ENCODE measurements at places on chromosomes 1 and 21.

GRCh38 chr21:30194701-30195299 is 21.1 kb downstream of the CLDN8 start:
- no peaks in the 10 kb centered on the region for H3K27me3 ChIP-seq
- no peak overlapping the region for H3K4me3 ChIP-seq
- no peaks in the 10 kb centered on the region for H3K4me1 ChIP-seq
- H3K27ac ChIP-seq = no peak overlapping the region

- H3K36me3 ChIP-seq = no peaks in the 10 kb centered on the region
- H3K27ac ChIP-seq = no peak overlapping the region
- H3K27me3 ChIP-seq = no peaks in the 10 kb centered on the region
- H3K4me1 ChIP-seq = no peaks in the 10 kb centered on the region
Observed at GRCh38 chr21:28614791-28615190, 377.9 kb downstream of the LTN1 start.

DNA sequence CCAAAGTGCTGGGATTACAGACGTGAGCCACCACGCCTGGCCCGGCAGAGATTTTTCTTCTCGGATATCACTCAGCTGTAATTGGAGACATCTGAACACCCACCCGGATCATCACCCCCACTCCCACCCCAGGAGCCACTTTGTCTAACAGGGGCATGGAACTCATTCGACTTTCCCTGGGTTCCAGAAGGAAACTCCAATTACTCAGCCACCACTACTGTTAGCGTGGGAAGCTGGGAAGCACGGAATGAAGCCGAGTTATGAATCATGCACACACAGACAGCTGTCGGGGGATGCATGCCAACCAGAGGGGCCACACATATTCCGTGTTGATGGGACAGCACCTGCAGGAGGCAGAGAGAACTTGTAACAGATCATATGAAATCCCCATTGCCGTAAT is 85.2 kb downstream of the HLCS start:
- no peak overlapping the region for H3K4me3 ChIP-seq
- H3K27ac ChIP-seq = no peak overlapping the region
- H3K36me3 ChIP-seq = no peaks in the 10 kb centered on the region
- DNase-seq = no peak
- no peaks in the 10 kb centered on the region for H3K4me1 ChIP-seq

DNA sequence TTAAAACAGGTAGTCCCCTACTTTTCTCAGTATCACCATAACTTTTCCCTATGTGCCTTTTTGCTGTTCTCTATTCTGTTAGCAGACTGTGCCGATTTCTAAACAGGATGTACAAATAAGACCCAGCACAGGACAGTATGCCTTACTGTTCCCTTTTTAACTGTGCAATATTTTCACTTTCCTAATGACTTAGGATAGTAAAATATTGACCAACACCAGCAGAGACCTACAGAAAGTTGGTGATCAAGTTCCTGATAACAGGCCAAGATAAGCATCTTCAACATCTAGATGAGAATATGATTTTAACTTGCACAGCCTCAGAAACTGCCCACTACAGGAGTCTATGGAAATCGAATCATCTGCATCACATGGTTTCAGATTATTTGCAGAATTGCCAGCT is 42.0 kb downstream of the ADSS2 start:
- no peak overlapping the region for H3K27ac ChIP-seq
- H3K27me3 ChIP-seq = no peaks in the 10 kb centered on the region

DNA sequence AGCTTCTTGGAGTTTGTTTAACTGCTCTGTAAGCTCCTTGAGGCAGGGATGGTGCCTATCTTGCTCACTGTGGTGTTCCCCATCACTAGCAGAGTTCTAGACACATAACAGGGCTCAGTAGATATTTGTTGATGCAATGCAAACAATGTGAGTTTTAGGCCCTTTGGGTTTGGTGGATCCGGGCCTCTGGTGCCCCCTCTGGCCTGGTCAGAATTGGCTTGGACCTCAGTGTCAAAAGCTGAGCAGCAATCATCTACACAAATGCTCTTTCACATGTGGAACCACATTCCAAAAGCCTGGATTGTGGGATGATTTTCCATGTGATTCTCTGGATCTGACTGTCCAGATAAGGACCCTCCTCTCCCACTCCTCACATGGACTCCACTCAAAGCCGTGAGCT is 53.4 kb upstream of the BCAR3 start:
- H3K27ac ChIP-seq = no peak overlapping the region
- no peak for DNase-seq
- no peak overlapping the region for H3K4me3 ChIP-seq
- H3K27me3 ChIP-seq = no peaks in the 10 kb centered on the region

DNA sequence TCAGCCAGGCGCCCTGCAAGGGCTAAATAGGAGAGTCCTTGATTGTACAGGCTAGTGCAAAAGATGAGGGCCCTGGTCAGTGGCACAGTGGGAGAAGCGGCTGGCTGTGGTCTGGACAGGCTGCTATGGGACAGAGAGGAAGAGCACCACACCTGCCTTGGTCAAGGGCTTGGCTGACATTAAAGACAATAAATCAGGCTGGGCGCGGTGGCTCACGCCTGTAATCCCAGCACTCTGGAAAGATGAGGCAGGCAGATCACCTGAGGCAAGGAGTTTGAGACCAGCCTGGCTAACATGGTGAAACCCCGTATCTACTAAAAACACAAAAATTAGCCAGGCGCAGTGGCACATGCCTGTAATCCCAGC is 62.9 kb downstream of the NID1 start:
- peak overlapping the region; percentile 72 for H3K27ac ChIP-seq
- H3K4me1 ChIP-seq = peaks cover 4% of the 10 kb centered on the region
- no peak overlapping the region for H3K4me3 ChIP-seq
- no peaks in the 10 kb centered on the region for H3K27me3 ChIP-seq
- H3K36me3 ChIP-seq = no peaks in the 10 kb centered on the region

DNA sequence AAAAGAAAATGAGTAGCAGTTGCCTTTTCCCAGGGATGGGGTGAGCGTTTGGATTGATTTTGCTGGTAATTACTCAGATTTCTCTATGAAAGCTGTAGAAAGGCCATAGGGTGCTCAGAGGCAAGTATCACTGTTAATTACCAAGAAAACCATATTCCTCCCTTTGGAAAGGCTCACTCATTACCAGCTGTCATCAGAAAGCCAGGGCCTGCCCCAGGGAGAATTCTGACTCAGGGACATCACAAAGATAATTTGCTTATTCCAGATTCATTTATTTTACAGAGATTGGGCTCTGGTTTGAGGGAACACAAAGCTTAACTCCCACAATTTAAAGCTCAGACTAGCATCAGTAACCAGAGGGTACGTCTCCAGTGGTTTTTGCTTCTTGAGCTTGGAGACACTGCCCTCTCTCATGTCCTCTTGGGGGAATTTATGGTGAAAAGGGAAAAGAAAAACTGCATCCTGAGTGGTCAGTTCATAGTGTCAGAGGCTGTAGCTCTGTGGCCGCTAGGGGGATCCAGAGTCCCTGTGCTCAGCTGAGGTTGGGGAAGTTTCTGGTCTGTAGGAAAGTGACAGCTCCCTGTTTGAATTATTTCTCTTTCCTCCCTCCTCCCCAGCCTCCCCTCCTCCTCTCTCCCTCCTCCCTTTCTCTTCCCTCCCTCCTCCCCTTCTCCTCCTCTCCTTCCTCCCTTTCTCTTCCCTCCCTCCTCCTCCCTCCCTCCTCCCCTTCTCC is 204.3 kb downstream of the KCNJ6 start:
- peaks cover 13% of the 10 kb centered on the region for H3K4me1 ChIP-seq
- H3K27me3 ChIP-seq = peaks cover 10% of the 10 kb centered on the region
- no peaks in the 10 kb centered on the region for H3K36me3 ChIP-seq
- peak; percentile 86 for DNase-seq

GRCh38 chr1:56495538-56495937 is 83.8 kb downstream of the PLPP3 start:
- H3K36me3 ChIP-seq = no peaks in the 10 kb centered on the region
- H3K27me3 ChIP-seq = no peaks in the 10 kb centered on the region
- DNase-seq = no peak
- H3K27ac ChIP-seq = peak overlapping the region; percentile 20
- no peak overlapping the region for H3K4me3 ChIP-seq
- peaks cover 11% of the 10 kb centered on the region for H3K4me1 ChIP-seq

DNA sequence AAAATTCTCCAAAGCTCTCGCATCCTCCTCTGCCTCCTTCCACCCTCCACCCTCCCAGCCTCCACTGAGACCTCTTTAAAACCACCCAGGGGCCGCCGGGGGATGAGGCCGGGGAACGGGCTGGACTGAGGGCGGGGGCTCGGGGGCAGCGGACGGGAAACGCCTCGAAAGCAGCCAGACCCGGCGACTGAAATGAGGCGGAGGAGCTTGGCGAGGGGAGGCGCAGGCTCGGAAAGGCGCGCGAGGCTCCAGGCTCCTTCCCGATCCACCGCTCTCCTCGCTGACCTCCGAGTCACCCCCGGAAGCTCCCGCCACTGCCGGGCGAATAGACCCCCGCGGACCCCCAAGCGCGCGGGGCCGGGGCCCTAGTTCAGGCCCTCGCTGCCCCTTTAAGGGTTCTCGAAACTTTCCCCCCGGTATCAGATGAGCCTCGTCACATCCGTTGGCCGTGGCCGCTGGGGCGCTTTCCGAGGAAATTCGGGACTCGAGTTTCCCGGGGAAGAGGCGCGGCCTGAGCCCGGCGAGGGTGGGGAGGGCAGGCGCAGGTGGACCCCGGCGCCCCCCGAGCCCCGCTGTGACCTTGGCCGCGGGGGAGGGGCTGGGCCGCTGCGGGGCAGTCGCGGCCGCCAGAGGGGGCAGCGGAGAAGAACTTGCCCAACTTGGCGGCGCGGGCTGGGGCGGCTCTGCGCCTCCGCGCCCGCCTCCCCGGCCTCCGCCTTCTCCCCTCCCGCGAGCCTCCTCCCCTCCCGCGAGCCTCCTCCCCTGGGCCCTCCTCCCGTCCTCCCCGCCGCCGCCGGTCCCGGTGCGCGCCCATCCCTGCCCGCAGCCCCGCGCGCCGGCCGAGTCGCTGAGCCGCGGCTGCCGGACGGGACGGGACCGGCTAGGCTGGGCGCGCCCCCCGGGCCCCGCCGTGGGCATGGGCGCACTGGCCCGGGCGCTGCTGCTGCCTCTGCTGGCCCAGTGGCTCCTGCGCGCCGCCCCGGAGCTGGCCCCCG is at the start of gene BACE2:
BACE2 (plus strand) TSS at position 813 of the 995 bp plus-strand sequence; CDS start at position 917, 104 bp downstream.
- peaks cover 12% of the 10 kb centered on the region for H3K4me1 ChIP-seq
- no peaks in the 10 kb centered on the region for H3K36me3 ChIP-seq
- peak within 1 kb of the TSS; percentile 84 for H3K4me3 ChIP-seq
- no peaks in the 10 kb centered on the region for H3K27me3 ChIP-seq

DNA sequence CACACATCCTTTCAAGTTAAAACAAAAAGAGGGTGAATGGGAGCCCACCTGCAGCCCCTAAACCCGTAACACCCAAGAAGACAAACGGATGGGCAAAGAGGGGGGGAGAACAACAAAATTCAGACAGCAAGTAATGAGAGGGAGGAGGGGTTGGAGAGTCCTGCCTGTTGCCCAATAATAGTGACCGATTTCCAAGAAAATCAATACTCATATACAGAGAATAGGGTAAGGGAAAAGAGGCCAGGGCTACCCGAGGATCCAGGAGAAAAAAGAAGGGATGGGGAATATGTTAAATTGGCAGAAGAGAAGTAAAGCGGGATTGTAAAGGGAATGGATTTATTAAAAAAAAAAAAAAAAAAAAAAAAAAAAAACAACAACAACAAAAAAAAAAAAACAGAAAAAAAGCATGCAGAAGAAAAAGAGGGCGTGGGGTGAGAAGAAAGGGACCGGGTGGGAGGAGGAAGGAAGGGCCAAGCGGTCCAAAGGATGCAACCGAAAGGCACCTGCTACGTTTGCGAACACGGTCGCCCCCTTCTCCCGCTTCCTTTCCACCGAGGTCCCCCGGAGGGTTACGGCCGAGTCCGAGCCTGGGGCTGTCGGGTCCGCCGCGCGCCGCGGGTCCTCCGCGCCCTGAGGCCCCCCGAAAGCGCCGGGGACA is 930 bp downstream of the SLC30A10 start:
- no peaks in the 10 kb centered on the region for H3K4me1 ChIP-seq
- peak overlapping the region; percentile 43 for H3K4me3 ChIP-seq
- H3K36me3 ChIP-seq = no peaks in the 10 kb centered on the region
- H3K27me3 ChIP-seq = peaks cover 4% of the 10 kb centered on the region

DNA sequence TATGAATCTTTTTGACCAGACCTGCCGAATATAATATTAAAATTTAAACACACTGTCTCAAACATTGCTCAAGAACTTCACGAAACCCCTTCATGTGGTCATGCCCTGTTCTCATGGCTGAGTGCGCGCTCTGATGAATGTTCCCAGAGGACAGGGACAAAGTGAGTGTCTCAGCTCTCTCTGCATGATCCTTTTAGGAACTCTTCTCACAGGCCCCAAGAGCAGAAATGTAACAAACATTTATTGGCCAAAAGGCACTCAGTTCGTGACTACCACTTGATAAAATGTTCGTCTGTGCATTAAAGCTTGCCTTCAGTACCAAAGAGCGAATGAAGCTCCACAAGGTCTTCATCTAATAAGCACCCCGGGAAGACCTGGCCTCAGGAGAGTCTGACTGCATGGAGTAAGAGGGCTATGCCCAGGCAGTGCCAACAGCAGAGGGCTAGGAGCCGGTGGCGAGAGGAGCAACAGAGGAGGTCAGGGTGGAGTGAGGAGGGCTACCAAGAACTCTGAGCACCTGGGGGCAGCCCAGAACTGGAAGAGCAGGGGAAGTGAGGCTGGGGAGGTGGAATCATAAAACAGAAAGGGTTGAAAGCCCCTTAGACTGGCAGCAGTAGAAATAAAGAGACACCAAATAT is 171.1 kb downstream of the RHOU start:
- H3K36me3 ChIP-seq = no peaks in the 10 kb centered on the region
- H3K27me3 ChIP-seq = no peaks in the 10 kb centered on the region
- H3K4me3 ChIP-seq = no peak overlapping the region
- no peak for DNase-seq
- peaks cover 52% of the 10 kb centered on the region for H3K4me1 ChIP-seq

- H3K4me3 ChIP-seq = no peak overlapping the region
- H3K27ac ChIP-seq = no peak overlapping the region
Observed at GRCh38 chr1:107010582-107010981, 45.9 kb upstream of the PRMT6 start.

GRCh38 chr1:173798078-173798477 is 26.4 kb upstream of the DARS2 start:
- no peaks in the 10 kb centered on the region for H3K4me1 ChIP-seq
- H3K36me3 ChIP-seq = no peaks in the 10 kb centered on the region
- no peak overlapping the region for H3K27ac ChIP-seq
- DNase-seq = no peak
- H3K4me3 ChIP-seq = no peak overlapping the region

- H3K27me3 ChIP-seq = no peaks in the 10 kb centered on the region
- H3K27ac ChIP-seq = no peak overlapping the region
- no peak overlapping the region for H3K4me3 ChIP-seq
- H3K4me1 ChIP-seq = no peaks in the 10 kb centered on the region
Observed at GRCh38 chr1:99571092-99571734, 74.7 kb upstream of the PALMD start.

DNA sequence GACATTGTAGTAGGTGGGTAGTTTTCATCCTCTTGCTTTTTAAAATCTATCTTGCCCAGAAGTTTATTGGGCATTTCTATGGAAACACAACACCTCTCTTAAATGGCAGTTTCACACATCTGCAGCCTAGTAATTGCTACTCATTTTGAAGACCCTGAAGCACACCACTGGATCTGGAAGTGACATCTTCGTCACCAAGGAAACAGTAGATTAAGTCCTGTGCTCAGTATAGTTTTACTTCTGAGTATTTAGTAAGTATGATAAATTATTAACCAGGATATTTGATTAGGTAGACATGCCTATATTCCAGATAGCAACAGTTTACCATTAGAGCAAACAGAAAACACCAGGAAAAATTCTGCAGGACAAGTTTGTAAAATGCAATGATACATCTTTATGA is 48.7 kb downstream of the UCK2 start:
- no peaks in the 10 kb centered on the region for H3K4me1 ChIP-seq
- DNase-seq = no peak
- H3K36me3 ChIP-seq = no peaks in the 10 kb centered on the region
- H3K27ac ChIP-seq = no peak overlapping the region
- H3K27me3 ChIP-seq = no peaks in the 10 kb centered on the region
- no peak overlapping the region for H3K4me3 ChIP-seq

GRCh38 chr1:41382480-41383090 is 21.4 kb downstream of the FOXO6 start:
- peak; percentile 65 for DNase-seq
- H3K27me3 ChIP-seq = peaks cover 34% of the 10 kb centered on the region
- no peaks in the 10 kb centered on the region for H3K36me3 ChIP-seq
- H3K4me3 ChIP-seq = peak overlapping the region; percentile 16
- peak overlapping the region; percentile 84 for H3K27ac ChIP-seq
